ENCODE measurements at places on chromosomes 1 and 21. TPM values are rescaled to one million over a fixed set of nuclear protein-coding genes. Genes with fewer than 3 reads are reported as not detected.

Gene PGLYRP4
- 0.20 TPM for total RNA-seq

Gene IGFN1
- not detected for total RNA-seq

Gene ADGRL4
- total RNA-seq, result not detected

Gene TMCO4
- total RNA-seq, result 18.7 TPM

Gene LCE1A
- total RNA-seq, result not detected

Gene RIMKLA
- not detected for total RNA-seq

Gene CSMD2
- total RNA-seq, result not detected

Gene STYXL2
- total RNA-seq, result not detected

Gene SYF2
- total RNA-seq, result 65.6 TPM

Gene TMCC2
- 1.8 TPM for total RNA-seq

Gene ACTA1
- not detected for total RNA-seq

Gene MCOLN2
- 6.4 TPM for total RNA-seq

Gene UBAP2L
- total RNA-seq, result 194 TPM

DNA sequence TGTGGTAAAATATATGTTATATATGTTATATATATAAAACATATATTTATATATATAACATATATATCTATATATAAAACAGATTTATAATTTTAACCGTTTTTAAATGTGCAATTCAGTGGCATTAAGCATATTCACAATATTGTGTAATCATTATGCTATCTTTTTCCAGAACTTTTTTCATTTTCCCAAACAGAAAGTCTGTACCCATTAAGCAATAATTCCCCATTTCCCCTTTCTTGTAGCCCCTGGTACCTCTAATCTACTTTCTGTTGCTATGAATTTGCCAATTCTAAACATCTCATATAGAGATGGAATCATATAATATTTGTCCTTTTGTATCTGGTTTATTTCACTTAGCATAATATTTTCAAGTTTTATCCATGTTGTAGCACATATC is 10.7 kb upstream of the ARHGEF11 start:
- no peak for DNase-seq

DNA sequence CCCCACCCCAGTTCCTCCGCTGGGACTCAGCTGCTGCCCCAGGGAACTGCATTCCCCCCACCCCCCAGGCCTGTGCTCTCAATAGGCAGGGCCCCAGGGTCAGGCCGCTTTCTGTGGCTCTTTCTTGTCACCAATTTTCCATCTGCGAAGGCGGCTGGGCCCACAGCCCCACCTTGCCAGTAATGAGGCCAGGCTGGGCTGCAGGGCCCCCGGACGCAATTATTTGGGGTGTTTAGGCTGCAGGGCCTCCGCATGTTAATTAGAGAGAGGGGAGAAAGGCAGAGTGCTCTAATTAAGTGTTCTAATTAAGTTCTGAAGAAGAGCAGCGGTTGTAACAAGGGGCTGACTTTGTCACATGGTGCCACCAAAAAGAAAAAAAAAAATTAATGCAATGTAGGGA is 71.8 kb downstream of the EPHB2 start:
- DNase-seq, result no peak

GRCh38 chr1:22753481-22753971 is 42.9 kb downstream of the EPHB2 start:
- no peak for DNase-seq

DNA sequence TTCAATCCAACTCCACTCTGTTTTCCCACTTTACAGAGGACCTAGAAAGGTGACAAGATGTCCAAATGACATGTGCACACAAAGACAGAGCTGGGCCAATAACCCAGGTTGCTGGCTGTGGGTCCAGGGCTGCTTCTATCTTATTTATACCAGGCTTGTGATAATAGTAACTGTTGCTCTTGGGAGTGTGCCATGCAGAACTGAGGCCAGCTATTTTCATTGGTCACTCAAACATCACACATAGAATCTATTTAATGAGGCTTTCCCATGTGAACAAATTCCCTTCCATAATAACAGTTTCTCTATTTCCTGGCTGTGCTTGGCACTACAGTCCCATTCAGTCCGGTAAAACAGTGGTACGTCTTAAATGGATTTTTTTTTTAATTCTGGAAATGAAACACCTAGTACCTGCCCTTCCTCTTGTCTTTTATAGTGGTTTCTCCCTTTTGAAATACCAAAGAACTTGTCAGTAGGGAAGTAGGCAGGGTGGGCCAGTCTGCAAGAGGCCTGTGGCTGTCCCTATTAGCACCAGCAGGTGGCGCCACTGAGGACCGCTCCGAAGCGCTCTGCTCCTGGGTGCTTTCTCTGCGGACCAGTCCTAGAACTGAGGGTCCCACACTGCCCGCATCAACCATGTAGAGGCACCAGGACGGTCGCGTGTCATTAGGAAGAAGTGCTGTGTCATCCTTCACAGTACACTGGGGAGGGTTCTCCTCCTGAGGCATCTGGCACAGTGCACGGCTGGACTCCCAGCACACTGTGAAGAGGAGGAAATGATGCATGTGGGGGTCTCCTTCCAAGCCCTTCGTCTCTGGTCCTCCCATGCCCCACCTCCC is 52.1 kb downstream of the GPR161 start:
- DNase-seq, result peak; percentile 28

- DNase-seq, result no peak
These were observed 17.3 kb upstream of the GALNT2 start for GRCh38 chr1:230049731-230050130.

GRCh38 chr1:182629499-182630096 is 25.4 kb upstream of the RGS16 start:
- DNase-seq, result peak; percentile 68

DNA sequence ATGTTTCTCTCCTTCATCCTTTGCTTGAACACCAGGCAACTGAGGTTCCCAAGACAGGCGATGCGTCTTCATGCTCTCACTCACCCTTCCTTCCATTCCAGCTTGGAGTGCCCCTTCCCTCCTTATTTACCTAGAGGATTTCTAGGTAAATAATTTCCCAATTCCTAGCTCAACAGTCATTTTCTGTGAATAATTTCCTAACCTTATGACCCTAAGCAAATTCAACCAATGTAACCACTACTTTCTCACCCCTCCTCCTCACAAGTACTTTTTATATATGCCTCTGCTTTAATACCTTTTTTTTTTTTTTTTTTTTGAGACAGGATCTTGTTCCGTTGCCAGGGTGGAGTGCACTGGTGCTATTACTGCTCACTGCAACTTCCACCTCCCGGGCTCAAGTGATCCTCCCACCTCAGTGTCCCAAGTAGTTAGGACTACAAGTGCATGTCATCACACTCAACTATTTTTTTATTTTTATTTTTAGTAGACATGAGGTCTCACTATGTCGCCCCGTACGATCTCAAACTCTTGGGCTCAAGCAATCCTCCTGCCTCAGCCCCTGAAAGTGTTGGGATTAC is 86.7 kb downstream of the USP24 start:
- no peak for DNase-seq

GRCh38 chr1:218164930-218165700 is 120.0 kb upstream of the RRP15 start:
- DNase-seq, result peak; percentile 3

GRCh38 chr1:50458507-50458906 is 35.3 kb upstream of the DMRTA2 start:
- DNase-seq, result no peak

GRCh38 chr21:15870819-15871218 is 141.0 kb downstream of the USP25 start:
- DNase-seq, result no peak

DNA sequence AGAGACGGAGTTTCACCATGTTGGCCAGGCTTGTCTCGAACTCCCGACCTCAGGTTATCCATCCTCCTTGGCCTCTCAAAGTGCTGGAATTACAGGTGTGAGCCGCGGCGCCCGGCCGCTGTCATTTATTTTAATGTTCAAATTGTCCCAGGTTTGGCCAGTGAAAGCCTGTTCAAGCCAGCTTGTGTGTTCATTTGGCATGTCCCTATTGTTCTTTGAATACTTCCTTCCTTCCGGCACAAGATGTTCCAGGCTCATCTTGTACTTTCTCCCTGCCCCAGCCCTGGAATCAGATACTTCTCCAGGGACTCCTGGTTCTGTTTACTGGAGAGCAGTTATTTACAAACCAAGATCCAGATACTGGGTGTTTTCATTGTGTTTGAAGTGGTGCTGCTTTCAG is 37.0 kb downstream of the ZBTB8B start:
- no peak for DNase-seq

DNA sequence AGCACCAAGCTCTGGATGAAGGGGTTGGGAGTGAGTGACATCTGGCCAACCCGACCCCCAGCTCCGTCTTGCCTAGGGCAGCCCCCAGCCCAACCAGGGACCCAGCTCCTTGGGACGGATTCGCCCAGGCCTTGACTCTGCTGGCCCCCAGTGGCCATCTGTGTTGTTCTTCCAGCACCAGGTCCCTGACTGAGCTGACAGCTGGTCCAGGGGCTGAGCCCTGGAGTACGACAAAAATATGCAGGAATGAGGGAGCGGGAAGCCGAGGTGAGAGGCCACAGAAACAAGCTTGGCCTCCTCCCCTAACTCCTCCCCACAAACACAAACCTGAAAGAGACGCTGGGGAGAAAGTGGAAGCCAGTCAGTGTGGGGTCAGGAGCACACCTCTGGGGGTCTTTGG is 55.0 kb upstream of the PAX7 start:
- peak; percentile 20 for DNase-seq

GRCh38 chr1:5099558-5099957 is 445.1 kb downstream of the AJAP1 start:
- no peak for DNase-seq

DNA sequence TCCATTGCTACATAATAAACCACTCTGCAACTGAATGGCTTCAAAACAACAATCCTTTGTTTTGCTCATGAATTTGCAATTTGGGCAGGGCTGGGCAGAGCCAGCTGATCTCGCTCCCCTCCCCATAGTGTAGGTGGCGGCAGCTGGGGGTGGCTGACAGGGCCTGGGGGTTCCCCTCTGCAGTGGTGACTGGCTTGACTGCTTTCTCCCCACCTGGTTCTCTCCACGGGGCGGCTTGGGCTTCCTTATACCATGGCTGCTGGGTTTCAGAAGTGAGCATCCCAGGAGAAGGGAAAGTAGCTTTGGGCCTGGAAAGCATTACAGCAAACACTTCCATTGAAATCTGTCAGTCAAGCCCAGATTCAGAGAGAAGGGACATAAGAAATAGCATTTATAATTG is 129.7 kb upstream of the ZBTB40 start:
- DNase-seq, result no peak

GRCh38 chr1:236039740-236040685 is 24.9 kb downstream of the NID1 start:
- no peak for DNase-seq

- DNase-seq, result no peak
These were observed 303.6 kb downstream of the PTPRC start for GRCh38 chr1:198942466-198942865.

DNA sequence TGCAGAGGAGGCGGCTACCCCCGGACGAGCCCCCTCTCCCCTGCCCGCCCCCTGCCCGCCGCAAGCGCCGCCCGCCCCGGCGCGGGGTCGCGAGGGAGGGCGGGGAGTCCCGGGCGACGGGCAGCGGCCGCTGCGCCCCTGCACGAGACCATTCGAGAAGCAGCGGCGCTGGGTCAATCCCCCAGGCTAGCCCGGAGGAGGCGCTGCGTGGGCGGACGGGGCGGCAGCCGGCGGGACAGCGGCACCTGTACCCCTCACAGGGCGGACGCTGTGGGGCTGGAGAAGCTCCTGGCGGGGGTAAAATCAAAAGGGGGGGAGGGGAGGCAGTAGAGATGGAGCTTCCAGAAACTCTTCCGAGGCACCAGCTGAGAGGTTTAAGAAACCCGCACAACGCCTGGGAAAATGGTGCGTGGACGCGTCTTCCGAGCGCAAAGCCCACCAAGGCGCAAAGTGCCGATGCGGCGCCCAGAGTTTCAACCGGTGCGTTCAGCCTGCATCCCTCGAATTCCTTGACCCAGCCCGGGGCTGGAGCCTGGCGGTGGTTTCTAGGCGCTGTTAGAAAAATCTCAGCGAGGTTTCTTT is at the start of gene PLPPR5:
PLPPR5 (minus strand) TSS at position 1 of the 582 bp plus-strand sequence. CDS start 190 bp downstream, outside the sequence.
- no peak for DNase-seq

GRCh38 chr1:218493986-218494385 is 148.8 kb downstream of the TGFB2 start:
- DNase-seq, result no peak

DNA sequence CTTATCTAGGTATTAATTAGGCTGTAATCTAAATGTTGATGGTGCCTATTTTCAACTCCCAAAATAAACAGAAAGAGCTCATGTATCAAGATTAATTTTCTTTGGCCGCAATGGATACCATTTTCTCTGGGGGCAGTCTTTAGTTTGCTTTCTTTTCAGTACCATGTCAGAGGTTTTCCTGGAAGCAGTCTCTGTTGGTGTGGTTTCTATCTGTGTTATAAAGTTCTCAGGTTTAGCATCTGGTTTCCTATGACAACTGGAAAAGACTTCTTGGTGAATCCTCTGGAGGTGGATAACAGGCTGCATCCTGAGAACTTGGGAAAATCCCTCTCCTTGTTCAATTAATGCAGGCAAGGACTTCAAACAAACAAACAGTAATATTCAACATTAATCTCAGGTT is 38.7 kb upstream of the BATF3 start:
- DNase-seq, result no peak

DNA sequence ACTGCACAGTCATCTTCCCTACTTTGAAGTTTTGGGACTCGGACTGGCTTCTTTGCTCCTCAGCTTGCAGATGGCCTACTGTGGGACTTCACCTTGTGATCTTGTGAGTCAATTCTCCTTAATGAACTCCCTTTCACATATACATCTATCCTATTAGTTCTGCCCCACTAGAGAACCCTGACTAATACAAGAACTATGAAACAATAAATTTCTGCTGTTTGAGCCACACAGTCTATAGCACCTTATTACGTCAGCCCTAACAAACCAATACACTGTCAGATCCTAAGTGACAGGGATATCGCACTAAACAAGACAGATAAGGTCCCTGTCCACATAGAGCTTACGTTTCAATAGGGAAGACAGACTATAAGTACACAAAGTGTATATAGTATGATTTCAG is 120.1 kb downstream of the PLPP3 start:
- no peak for DNase-seq

- DNase-seq, result no peak
These were observed 2.6 kb upstream of the SH3BGRL3 start for GRCh38 chr1:26277261-26277661.

- no peak for DNase-seq
These were observed 25.0 kb downstream of the SRSF4 start for GRCh38 chr1:29156543-29157268.

- no peak for DNase-seq
These were observed 14.2 kb upstream of the PEX10 start for GRCh38 chr1:2426540-2426939.

DNA sequence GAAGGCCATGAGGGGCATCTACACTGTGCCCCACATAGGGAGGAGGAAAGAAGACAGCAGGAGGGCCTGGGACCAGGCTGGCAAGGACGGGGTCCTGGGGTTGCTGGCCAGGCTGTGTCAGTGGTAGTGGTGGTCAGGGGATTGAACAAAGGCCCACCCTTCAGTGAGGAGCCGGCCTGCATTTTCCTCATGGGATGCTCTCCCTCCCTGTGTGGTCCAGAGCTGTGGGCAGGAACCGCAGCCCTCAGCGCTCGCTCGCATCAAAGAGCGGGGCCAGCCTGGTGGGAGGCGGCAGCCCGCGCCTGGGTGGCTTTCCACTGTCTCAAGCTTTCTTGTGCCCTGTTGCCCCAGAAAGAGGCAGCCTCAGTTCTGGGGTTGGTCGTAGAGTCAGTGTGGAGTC is 24.8 kb downstream of the LHX4 start:
- no peak for DNase-seq

All from CD4-positive, CD25-positive, alpha-beta regulatory T cell (primary cell).